ENCODE measurements at places on chromosomes 4 and X. TPM values are rescaled to one million over a fixed set of nuclear protein-coding genes. Genes with fewer than 3 reads are reported as not detected.

DNA sequence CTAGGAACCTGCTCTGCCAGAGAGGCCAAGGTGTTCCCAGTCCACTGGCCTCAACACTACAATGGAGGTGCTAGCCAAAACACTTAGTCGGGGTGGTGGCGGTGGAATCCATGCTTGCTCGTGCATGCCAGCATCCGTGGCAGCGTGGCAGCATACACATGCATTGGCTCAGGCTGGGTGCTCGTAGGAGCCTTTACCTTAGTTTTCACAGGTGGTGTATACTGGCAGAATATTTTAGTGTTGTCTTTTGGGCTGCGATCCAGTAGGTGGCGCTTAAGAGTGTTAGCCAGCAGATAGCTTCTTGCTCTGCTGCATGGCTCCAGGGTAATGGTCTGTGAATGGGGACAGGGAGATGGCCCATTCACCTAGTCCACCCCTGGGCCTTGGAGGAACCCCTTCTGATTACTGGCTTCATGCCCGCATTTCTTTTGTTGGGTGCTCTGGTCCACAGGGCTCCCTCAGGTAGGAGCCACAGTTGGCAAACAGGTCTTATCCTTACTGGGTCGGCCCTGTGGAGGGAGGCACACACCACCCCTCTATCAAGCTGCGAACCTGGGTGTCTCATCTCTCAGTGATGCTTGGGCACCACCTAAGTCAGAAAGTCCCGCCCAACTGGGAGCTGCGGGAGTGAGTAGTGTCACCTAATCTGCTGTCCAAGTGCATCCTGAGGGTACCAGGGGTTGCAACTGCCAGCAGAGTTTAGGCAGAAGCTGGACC is 40.0 kb downstream of the RIPPLY1 start:
- no peak for DNase-seq

- no peak for DNase-seq
Measured at GRCh38 chr4:123453061-123453680, 56.6 kb downstream of the SPRY1 start.

DNA sequence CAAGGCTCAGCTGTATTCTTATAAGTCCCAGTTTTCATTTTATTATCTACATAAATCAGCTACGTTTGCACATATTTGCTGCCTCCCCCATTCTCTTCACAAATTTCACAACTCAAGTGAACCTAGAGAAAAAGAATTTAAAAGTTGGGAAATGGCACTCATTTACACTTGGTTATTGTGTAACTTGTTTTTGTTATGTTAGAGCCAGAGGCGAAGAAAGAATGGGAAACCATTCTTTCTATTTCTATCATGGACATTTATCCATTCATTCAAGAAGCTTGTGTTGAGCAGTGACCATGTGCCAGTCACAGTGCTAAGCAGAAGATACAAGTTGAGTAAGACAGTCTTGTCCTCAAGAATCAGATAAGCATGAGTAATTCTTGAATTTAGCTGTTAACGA is 13.5 kb downstream of the LIAS start:
- DNase-seq, result no peak

- DNase-seq, result peak; percentile 72
Measured at GRCh38 chrX:118536687-118537461, 41.3 kb downstream of the DOCK11 start.

- no peak for DNase-seq
Measured at GRCh38 chrX:104098919-104099318, 13.4 kb upstream of the ZCCHC18 start.

- DNase-seq, result peak; percentile 68
Measured at GRCh38 chr4:138910914-138911336, 104.7 kb upstream of the NOCT start.

DNA sequence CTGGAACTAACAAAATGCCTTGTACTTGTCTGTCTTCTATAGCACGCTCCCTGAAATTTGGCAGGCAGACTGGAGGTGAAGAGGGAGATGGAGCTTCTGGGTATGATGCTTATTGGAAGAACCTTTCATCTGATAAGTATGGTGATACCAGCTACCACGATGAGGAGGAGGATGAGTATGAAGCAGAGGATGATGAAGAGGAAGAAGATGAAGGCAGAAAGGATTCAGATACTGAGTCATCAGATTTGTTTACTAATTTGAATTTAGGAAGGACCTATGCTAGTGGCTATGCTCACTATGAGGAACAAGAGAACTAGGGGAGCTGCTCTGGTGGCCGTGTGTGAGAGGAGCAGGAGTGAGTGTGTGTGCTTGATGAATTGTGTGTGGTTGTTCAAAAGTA is 13.0 kb downstream of the ZNF330 start:
- no peak for DNase-seq

DNA sequence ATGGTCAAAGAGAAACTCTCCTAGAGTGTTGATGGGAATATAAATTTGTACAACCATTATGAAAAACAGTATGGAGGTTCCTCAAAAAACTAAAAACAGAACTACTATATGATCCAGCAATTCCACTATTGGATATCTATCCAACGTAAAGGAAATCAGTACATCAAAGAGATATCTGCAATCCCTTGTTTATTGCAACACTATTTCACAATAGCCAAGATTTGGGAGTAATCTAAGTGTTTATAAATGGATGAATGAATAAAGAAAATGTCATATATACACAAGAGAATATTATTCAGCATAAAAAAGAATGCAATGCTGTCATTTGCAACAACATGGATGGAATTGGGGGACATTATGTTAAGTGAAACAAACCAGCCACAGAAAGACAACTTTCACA is 1118.1 kb upstream of the PRKX start:
- no peak for DNase-seq

Gene CCSER1
- 26.8 TPM for total RNA-seq
